Natural killer cell (primary cell): ENCODE measurements at places on chromosomes 7 and 10. TPM values are rescaled to one million over a fixed set of nuclear protein-coding genes. Genes with fewer than 3 reads are reported as not detected.

DNA sequence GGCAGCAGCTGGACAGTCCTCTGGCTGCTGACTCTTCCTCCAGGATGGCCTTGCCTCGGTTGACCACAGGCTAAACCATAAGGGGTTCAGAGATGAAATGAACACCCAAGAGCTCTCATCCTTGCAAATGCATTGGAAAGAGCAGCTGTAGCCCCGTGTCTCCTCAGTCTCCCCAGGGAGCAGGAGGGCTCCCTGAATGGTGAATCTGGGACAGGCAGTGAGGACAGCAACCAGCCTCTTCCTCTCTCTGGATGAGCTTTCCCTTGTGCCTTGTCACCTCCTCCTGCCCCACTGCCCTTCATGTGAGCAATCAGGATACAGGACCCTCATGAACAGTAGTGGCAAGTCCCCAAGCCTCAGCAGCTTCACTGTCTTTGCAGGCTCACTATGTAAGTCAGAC is 23.9 kb upstream of the GDF10 start:
- no peak for DNase-seq

The PLXDC2 gene
- 22.9 TPM for total RNA-seq

DNA sequence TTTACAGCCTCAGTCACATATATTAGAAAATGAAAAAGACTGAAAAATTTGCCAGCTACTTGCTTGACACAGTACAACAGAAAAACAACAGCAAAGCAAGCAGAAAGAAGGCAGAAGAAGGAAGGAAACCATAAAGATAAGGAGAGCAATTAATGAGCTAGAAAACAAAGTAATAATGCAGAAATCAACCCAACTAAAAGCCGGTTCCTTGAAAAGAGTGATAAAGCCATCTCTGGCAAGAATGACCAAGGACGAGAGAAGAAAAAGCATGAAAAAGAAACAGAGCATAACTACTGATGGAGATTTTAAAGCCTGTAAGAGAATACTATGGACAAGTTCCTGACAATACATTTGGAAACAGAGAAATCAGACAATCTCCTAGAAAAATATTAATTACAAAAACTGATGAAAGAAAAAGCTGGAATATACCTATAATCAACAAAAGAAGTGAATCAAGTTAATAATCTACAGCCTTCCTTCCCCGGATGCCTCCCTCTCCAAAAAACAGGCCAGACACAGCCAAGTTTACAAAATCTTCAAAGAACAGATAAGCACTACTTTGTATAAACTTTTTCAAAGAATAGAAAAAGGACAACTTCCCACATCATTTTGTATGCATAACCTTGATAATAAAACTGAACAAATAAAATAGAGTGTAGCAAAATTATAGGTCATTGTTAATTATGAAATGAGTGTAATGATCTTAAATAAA is 204.0 kb downstream of the BAMBI start:
- no peak for DNase-seq

DNA sequence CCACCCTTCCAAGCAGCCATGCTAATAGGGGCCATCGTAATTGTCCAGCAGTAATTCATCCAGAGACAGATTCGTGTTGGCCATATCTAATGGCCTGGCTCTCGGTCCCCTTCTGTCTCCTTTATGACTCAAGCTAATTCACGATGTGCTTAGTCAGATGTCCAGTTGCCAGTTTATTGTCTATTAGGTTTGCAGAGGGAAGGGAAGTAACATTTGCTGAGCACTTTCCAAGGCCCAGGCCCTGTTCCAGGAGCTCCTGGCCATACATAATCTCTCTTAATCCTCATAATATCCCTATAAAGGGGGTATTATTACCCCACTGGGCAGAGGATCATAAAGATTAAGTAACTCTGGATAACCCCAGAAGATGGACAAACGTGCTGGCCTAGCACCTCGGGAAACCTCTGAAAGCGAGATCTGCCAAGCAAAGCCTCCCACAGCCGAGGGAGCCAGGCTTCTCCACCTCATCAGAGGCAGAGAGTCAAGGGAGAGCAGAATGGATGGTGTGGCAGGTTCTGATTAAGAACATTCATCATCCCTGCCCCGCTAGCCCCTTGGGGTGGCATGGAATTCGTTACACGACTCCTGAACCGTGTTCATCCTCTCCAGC is 153.7 kb downstream of the PLXNA4 start:
- DNase-seq, result no peak

- DNase-seq, result no peak
These were observed 361.4 kb upstream of the ZNF32 start for GRCh38 chr10:44009891-44010632.

The AGAP5 gene
- total RNA-seq, result 14.6 TPM

GRCh38 chr10:50851884-50852671 is 33.3 kb downstream of the A1CF start:
- no peak for DNase-seq

GRCh38 chr7:11714676-11715075 is 117.3 kb downstream of the THSD7A start:
- no peak for DNase-seq

The MBLAC1 gene
- total RNA-seq, result 4.3 TPM

GRCh38 chr10:68924593-68924992 is 23.5 kb downstream of the DDX50 start:
- DNase-seq, result no peak

The VIPR2 gene
- total RNA-seq, result 2.2 TPM

DNA sequence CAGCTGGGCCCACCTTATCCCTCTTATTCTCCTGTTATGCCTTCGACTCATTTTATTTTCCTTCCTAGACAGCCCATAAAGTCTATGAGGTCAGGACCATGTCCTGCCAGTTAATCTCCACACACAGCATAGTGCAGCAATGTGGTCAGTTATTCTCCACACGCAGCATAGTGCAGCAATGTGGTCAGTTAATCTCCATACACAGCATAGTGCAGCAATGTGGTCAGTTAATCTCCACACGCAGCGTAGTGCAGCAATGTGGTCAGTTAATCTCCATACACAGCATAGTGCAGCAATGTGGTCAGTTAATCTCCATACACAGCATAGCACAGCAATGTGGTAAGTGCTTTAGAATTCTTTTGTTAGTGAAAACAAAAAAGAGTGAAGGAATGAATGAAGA is 77.8 kb downstream of the TEX36 start:
- DNase-seq, result no peak

DNA sequence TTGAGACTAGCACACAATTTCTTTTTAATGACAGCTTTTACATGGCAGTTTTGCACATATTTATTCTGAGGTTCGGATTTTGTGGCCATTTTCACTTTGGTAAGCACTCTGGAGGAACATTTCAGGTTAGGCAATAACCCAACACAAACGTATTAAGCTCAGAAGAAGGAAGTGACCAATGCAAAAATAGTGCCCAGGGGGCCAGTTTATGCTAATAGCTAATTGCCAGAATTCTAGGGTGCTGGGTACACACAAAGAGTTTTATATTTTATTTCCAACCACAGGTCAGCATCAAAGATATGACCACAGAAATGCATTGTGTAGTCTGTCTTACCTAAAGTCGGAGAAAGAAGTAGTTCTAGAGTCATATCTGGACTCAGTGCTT is 8.4 kb upstream of the AGR2 start:
- no peak for DNase-seq

DNA sequence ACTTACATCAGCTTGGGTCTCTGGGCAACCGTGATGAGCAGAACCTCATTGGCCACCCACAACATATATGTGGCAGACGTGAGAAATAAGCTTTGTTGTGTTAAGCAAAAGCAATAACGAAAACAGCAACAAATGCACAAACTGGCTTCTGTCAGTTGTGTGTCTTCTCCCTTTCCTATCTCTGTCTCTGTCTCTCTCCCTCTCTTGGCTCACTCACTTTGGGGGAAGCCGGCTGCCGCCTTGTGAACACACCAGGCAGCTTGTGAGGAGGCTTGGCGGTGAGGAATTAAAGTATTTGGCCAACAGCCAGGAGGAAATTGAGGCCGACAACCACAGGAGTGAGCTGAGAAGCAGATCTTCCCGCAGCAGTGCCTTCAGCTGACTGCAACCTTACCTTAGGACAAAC is 21.9 kb upstream of the CDCA7L start:
- peak; percentile 15 for DNase-seq

The CYP3A7 gene
- not detected for total RNA-seq

The ZPBP gene
- total RNA-seq, result not detected

DNA sequence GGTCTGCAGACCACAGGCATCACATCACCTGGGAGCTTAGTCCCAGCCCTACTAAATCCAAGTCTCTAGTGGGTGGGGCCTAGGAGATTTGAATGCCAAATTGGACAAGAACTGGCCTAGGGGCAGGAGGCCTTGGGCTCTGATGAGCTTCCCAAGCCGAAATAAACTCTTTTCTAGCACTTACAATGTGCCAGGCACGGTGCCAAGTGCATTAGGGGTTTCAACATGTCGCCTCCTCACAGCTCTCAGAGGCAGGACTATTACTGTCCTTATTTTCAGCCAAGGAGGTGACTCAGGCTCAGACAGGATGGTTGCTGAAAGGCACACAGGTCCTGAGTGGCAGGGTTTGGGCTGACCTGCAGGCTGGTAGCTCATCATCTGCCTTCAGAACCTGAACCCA is 9.2 kb upstream of the CPA1 start:
- DNase-seq, result no peak

The HOXA10 gene
- 3.3 TPM for total RNA-seq

The TPK1 gene
- total RNA-seq, result 25.3 TPM

GRCh38 chr7:87152897-87153641 is 816 bp downstream of the DMTF1 start:
- DNase-seq, result peak; percentile 55

The GARIN1A gene
- 1.1 TPM for total RNA-seq

The ENTPD7 gene
- total RNA-seq, result 3.7 TPM

- peak; percentile 25 for DNase-seq
These were observed 1.1 kb downstream of the RRP12 start for GRCh38 chr10:97399843-97400545.

GRCh38 chr10:132396494-132397035 is 435 bp upstream of the PWWP2B start:
- DNase-seq, result peak; percentile 85

DNA sequence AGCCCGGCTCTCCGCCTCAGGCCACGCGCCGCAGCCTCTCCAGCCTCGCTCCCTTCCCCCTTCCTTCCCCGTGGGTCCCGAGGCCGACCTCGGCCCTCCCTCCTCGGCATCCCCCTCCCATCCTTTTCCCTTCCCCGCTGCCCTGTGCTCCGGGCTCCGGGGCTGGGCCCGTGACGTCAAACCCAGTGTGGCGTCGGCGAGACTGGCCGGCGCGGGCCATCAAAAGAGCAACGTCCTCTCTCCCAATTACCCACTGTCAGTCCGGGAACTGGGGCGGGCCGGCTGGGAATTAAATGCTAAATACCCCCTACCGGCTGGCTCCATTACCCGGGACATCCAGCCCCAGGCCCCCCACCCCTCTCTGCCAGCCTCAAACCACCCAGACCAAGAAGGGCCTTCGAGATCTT is 2.6 kb upstream of the GATA3 start:
- no peak for DNase-seq
